ENCODE measurements at places on chromosomes 16 and 17.

DNA sequence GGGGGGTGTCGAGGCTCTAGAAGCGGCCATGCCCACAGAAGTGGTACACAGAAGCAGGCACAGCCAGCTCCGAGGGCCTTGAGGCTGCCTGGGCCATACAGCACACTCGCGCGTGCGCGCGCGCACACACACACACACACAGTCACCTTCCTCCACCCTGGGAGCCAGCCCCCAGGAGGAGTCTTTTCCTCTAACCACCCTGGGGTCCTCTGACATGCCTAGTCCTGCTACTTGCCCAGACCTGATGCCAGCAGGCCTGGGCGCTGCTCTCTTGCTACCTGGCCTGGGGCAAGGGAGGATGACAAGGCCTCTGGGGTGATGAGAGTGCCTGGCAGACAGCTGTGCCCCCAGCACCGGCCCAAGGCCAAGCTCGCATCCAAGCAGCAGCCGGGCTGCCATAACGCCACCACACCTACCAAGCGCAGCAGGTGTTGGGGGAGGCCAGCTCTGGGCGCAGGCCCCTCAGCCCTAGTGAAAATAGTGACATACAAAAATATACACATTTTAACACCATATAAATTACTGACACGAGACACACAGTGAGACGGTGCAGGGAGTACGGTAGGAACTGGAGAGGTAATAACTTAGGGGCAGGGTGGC lies 41.1 kb downstream of the TSC2 start:
- peak; percentile 84 for DNase-seq

DNA sequence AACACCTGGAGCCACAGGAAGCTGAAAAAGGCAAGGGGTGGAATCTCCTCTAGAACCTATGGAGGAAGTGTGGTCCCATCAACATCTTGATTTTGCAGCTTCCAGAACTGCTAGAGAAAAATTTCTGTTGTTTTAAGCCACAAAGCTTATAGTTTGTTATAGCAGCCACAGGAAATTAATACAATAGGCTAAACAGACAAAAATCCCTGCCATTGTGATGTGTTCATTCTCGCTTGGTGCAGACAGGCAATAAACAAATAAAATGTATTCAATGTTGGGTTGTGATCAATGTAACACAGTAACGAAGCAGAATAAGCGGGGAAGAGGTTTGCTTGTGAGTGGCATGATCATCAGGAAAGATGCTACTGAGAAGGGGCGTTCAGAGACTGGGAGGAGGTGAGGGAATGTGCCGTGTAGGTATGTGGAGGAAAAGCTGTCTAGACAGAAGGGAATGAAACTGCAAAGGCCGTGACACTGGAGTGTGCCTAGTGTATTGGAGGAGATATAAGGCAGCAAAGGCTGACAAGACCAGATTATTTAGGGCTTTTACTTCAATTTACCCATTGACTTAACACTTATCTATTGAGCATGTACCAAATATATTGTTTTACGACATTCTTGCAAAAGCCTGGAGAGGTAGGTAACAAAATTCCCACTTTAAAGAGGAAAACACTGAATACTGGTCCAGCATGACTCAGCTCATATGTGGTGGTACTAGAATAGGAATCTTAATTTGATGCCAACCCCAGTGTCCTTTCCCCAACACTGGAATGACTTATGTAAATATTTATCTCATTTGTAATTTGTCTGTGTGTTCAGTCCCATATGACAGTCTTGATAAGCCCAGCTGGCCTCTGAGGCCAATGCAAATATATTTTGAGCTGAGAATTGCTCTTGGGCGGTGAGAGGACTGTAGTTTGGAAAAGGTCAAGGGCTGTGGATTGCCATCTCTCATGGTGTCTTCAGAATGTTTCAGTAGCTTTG lies 375.9 kb downstream of the CDH13 start:
- DNase-seq, result no peak

DNA sequence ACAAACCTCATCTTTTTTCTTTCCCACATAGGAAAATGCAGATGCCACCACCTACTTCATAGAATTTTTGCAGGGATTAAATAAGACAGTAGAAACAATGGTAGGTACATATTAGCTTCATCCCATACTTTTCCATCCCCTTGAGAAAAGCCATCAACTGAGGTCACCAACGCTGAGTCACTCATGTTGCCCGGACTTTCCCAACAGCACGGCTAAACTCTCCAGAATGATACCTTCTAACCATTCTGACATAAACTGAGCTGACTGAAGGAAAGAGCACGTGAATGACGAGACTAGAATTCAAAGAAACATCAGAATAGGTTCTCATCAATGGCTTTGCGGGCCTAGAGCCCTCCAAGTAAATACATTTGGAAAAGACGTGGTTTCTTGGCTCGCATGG lies 146.0 kb upstream of the RCVRN start:
- DNase-seq, result no peak

GRCh38 chr17:49002331-49002730 lies 5.1 kb downstream of the IGF2BP1 start:
- DNase-seq, result no peak

GRCh38 chr17:33932996-33933395 lies 322.1 kb upstream of the CCL2 start:
- no peak for DNase-seq

DNA sequence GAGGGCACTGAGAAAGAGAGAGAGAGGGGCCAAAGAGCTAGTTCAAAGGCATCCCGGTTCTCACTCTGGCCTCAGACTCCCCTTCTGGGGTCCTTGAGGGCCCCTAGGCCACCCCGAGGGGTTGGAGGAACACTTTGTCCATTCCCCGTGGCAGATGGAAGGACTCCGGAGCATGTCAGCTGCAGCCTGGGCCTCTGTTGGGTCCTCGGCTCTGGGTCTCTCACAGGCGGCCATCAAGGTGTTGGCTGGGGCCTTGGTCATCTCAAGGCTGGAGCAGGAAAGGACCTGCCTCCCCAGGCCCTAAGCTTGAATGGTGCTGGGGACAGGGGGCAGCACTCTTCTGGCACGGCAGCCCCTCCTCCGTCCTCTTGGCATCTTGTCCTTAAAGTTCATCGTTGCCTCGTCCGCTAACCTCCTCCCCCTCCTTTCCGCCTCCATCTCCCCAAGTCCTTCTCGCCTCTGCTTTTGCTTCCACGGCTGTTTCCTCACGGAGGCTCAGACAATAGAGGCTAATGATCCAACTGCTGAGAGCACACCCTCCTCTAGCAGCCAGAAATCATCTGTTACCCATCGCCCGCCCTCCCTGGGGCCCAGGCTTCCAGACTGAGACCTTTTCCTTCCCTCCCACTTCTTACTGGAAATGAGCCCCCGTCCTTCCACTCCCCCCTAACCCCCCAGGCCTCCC lies 23.3 kb downstream of the CCR7 start:
- DNase-seq, result no peak

DNA sequence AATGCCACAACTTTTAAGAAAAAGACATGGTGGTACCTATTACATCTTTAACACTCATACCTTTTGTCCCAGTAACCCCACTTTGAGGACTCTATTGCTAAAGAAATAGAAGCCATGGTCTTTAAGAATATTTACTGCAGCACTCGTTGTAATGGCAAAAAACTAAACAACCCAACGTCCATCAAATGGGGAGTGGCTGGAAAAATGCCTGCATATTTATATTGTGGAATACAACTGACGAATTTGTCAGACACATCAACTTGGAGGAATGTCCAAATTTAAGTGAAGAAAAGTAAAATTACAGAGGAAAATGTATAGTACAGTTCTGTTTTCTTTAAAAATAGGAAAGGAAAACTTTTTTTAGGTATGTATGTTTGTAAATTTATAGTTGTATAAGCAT lies 47.8 kb downstream of the STX8 start:
- DNase-seq, result no peak

- DNase-seq, result no peak
Observed at GRCh38 chr16:24728011-24728410, 1.4 kb upstream of the TNRC6A start.

GRCh38 chr17:76048025-76048605 lies 21.0 kb upstream of the EVPL start:
- DNase-seq, result no peak

- no peak for DNase-seq
Observed at GRCh38 chr16:77172951-77173350, 18.0 kb upstream of the MON1B start.

- DNase-seq, result no peak
Observed at GRCh38 chr16:30722916-30723315, 23.9 kb downstream of the SRCAP start.

- no peak for DNase-seq
Observed at GRCh38 chr16:85445779-85446222, 167.3 kb upstream of the GSE1 start.

GRCh38 chr17:49880291-49881053 lies 32.6 kb upstream of the TAC4 start:
- DNase-seq, result peak; percentile 75

GRCh38 chr16:72287649-72288048 lies 115.7 kb upstream of the PMFBP1 start:
- DNase-seq, result no peak

- DNase-seq, result peak; percentile 67
Observed at GRCh38 chr17:18319604-18320256, 4.6 kb downstream of the SMCR8 start.

- no peak for DNase-seq
Observed at GRCh38 chr17:68711858-68712257, 110.7 kb upstream of the FAM20A start.

GRCh38 chr16:1961651-1962067 lies 2.3 kb downstream of the NDUFB10 start:
- DNase-seq, result no peak

DNA sequence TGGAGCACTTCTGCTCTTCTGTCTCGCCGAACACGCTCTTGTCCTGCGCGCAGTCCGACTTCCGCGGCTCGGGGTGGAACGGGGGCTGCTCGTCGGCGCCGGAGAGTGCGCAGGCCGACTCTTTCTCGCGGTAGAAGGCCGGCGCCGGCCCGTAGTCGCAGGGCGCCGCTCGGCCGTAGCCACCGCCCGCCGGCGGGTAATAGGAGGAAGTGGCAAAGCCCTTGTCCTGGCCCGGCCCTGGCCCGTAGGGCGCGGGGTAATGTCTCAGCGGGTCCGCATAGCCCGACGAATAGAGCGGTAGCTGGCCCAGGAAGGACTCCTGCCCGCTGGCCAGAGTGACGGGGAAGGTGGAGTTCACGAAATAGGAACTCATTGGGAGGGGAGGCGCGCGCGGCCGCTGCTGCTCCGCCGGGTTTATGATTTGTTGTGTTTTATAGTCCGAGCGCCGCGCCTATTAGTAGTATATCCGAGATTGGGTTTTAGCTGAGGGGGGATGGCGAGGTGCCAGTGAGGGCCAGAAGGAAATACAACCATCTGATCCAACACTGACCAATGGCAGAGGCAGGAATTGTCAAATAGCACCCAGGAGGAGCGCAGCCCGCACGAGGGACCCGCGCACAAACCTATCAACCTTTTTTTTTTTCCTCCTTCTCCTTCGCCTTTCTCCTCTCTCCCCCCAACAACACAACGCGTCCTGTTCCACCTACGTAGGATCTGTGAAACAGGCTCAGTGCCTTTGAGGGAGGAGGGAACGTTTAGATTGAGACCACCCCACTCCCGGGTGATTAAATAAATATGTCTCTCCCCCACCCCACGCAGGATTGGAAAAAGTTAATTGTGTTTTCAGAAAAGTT lies 4.4 kb upstream of the HOXB5 start:
- DNase-seq, result no peak

DNA sequence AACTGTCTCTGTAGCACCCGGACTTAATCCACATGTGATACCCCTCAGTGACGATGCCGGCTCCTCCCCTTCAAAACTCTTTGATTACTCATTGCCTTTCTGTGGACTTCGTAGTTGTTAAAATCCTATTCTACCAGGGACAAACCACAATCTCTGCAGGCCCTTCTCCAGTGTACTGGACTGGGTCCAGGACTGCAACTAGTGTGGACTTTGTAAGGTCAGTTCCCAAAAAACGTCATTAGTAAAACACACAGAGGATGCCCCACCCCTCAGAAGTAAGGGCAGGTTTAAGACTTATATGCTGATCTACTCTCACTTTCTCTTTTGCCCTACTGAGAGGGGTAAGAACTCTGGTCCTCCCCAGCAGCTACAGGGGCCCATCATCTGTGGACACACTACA lies 10.5 kb upstream of the NUDT7 start:
- no peak for DNase-seq

DNA sequence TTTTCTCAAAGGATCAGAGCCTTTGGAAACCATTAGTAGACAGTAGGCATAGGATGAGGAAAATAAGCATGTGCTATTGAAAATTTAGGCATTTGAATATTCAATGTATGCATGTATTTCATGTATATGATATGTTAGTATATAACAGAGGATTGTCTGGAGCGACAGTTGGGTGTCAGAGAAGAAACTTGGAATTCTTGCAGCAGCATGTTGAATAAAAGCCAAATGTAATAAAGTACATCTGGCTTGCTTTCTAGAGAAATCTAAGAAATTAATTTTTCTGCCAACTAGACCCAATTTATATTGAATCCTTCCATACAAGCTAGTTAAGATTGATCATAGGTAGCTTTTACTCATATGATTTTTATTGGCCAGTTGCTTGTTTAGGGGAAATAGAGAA lies 578.8 kb downstream of the CDH11 start:
- DNase-seq, result no peak

DNA sequence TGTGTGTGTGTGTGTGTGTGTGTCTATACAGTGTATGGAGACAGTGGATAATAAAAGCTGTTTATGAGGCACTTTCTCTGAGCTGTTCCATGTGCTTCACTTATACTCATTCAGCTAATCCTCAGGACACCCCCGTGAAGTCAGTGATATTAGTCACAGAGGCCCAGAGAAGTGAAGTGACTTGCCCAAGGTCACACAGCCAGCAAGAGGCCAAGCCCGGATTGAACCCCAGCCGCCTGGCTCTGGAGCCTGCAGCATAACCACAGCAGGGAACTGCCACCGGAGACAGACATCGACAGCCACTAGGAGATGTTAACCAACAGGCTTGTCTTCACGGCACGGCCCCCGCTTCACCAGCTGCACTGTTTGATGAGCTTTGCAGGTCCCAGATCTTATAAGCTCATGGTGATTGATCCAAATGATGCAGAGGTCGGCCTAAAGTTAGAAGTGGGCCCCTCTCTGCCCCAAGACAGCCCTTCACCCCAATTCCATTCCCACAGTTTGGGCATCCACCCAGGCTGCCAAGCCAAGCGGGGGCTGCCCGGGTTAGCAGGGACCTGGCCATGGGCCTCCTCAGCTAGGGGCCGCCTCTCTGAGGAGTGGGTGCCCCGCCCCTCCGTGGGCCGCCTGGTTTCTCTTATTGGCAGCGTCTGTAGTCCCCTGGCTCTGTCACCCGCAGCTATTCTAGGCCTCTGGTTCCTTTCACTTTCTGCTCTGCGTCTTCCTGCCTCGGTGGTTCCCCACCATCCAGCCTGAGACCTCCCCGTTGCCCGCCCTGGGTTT lies 30.9 kb downstream of the SOCS1 start:
- no peak for DNase-seq

DNA sequence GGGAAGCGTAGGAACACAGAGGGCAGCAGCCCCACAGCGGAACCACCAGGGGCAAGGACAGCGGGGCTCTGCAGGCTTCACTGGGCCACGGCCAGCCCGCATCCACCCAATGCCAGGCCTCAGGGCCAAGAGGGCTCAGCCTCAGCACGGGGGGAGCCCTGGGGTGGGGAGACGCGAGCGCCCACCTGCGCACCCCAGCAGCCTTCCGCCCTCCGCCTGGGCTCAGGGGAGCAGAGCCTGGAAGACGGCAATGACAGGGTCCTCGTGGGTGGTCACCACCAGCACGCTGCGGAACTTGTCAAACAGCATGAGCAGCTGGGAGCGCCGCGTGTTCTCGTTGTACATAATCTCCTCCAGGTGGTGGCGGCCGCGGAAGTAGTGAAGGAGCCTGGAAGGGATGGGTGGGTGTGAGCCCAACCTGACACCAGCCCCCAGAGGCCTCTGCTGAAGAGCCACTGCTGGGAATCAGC lies 8.5 kb downstream of the MPG start:
- DNase-seq, result no peak

GRCh38 chr16:87484487-87485331 lies 8.1 kb downstream of the ZCCHC14 start:
- peak; percentile 36 for DNase-seq

- no peak for DNase-seq
Observed at GRCh38 chr17:83183951-83184506, 104.6 kb downstream of the METRNL start.
